ENCODE measurements at places on chromosomes 3 and 15.

- peak; percentile 70 for DNase-seq
Measured at GRCh38 chr3:57048052-57048671, 12.3 kb upstream of the SPATA12 start.

DNA sequence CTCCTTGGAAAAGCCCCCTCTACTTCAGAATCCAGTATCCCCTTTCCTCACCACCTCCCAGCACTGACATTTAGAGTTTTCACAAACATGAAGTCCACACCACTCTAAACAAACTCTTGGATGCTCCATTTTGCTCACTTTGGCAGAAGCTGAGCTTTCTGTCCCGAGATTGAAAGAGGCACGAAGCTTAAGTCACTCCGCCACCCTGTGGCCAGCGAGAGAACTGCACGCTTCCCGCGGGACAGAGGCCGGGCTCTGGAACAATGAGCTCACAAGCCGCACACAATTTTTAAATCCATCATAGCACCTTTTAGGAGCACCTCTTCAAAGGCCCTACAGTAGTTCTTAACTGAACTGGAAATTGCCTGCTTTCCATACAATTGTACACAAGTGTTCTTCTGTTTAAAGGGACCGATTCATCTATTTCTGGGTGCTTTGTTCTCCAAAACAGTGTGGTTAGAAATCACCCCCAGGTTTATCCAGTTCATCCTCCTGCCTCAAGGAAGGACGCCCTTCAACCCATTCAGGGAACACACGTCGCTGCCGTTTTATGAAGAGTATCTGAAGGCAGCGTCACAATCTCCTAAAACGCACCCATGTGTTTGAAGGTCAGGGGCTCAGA, 226.1 kb downstream of the VPS13C start:
- peak; percentile 82 for DNase-seq

GRCh38 chr15:92809880-92810361, 90.2 kb upstream of the CHD2 start:
- DNase-seq = peak; percentile 56

DNA sequence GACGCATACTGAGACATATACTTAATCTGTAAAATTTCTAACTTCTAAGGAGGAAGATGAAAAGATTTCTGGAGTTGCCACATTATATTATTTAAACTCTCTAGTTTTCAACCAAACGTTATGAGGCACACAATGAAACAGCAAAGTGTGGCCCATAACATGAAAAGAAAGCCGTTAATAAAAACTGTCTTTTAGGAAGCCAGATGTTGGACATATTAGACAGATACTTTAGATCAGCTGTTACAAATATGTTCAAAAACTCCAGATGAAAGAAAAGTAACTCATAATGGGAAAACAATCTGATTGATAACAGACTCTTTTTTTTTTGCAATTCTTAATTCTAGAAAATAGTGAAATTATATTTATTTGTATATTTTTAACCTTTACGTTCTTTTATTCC, 34.3 kb downstream of the ADAMTSL3 start:
- DNase-seq = no peak

DNA sequence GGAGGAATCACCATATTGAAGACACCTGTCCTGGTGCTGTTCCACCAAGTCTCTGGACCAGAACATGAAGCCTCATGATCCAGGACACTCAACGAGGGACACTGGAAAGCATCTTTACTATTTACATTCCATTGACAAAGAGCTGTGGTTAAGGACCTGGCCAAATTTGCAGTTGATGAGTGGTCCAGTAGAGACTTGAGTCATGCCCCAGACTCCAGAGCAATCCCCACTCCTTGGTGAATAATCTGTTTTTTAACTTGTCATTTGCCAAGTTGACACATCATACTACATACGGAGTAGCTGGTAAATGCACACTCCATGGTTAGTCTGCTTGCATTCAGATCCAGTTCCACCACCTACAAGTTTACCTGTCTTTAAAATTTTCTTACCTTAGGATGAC, 1.2 kb upstream of the COL6A6 start:
- peak; percentile 71 for DNase-seq

DNA sequence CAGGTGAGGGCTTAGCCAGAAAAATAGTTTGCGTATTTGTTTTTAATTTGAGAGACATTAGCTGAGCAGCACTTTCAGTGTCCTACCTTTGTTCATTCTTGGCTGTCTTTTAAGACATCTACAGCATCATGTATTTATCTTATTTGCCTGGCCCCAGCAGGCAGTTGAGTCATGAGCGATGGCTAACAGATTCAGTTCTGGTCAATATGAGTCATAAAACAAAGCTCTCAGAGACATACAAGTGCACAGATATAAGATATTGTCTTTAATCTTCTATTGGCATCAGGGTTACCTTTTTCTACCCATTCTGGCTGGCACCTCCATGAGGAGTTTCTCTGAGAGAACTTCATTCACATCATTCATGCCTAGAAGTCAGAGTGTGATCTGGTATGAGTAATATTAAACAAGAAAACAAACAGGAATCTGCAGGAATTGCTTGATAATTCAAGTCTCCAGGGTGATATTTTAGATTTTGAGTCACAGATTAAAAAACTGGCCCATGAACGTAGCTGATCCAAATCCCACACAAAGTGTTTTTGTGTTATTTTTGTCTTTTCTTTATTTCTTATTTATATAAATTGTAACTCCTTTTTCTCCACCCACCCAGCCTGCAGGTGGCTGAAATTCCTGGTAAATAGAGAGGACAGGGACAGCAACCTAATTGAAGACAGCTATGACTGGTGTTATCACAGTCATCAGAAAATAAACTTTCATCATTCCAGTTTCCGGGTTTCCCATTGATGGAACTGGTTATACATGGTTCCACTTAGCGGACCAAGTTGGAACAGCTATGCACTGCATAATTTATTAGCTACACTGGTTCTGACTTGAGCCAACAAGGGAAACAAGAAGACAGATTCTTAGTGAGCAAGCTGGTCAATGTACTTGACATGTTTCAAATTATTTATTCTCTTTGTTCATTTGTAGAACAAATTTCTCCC, 47.3 kb downstream of the PLSCR2 start:
- DNase-seq = peak; percentile 76

- peak; percentile 74 for DNase-seq
Measured at GRCh38 chr15:75565062-75565970, 13.8 kb downstream of the PTPN9 start.

DNA sequence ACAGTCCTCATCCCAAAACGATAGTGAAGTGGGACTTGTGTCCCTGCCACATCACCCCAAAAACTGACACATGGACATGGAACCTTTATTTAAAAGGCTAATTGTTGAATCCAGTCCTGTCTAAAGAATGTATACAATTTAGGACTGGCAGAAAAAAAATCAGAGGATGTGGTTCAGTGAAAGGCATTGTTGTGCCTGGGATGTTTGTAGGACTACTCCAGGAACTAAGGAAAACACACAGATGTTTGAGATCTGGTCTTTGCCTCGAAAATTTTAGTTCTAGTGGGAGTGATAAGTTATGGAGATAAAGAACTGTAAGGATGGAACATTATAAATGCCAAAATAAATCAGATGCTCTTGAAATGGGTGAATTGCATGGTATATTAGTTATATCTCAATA, 27.2 kb downstream of the VGLL4 start:
- no peak for DNase-seq

DNA sequence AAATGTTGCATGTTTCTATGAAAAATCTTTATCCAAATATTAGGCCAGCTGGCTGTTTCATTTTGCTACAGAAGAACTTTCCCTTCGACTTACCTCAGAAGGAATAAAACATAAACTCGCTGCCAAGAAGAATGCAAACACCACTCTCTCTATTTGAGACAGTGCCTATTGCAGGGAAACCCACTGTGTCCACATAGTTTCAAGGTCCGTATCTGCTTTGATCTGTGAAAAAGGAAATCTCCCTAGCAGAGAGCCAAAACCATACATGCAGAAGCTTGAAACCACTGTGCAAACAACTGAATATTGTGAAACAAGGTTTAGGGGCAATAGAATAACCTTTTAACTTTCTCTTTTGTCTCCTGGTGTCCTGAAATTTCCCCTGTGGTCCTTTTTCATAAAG, 35.0 kb upstream of the CAPN7 start:
- DNase-seq = no peak

DNA sequence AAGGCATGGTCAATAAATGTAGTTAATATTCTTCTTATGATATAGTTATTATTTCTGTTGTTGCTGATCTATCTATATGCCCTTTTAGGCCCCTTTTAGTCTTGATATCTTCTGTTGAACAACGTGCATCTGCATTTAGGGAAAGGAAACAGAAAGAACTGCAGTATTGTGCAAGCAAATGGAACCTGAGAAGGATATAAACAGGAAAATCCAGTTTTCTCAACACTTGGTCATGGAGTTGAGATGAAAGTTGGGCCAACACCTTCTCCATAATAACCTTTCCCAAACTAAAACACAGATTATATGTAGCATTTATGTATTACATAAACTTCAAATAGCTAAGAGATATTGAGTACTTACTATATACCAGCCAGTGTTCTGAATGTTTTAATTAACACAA, 179.7 kb downstream of the ADAMTS9 start:
- no peak for DNase-seq

GRCh38 chr15:33722005-33722672, 246.2 kb upstream of the CHRM5 start:
- peak; percentile 83 for DNase-seq

- DNase-seq = peak; percentile 61
Measured at GRCh38 chr3:25468866-25469319, 40.8 kb downstream of the RARB start.

DNA sequence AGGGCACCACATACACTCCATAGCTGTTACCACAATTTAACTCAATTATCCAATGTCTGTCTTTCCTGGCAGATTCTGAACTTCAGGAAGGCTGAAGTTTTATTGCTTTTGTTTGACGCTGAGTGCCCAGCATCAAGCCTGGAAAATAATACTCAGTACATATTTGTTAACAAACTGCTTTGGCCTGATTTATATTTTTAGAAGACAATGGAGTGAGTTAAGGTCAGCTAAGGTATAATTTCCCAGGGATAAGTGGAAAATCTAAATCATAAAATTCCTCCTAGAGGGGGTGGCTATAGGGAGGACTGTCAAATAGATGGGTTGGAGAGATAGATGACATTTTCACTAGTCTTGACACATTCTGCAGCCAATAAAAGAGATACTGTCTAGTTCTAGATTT, 659.4 kb upstream of the ADAMTS9 start:
- no peak for DNase-seq

DNA sequence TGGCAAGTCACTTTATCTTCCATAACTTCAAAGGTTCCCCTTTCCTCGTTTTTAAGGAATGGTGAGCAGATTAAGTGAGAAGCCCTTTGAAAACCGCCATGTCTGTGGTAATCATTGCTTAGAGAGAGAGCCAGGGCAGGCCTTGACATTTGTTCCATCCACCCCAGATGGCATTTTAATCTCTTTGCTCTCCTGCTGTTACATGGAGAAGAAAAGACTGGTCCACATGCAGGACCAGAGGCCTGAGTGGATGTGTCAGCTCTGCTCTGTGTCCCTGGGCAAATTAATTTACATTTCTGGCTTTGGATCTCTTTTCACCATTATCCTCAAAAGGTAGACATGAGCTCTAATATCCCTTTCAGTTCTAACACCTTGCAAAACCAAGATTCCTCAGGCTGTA, 157.3 kb upstream of the LPP start:
- no peak for DNase-seq

DNA sequence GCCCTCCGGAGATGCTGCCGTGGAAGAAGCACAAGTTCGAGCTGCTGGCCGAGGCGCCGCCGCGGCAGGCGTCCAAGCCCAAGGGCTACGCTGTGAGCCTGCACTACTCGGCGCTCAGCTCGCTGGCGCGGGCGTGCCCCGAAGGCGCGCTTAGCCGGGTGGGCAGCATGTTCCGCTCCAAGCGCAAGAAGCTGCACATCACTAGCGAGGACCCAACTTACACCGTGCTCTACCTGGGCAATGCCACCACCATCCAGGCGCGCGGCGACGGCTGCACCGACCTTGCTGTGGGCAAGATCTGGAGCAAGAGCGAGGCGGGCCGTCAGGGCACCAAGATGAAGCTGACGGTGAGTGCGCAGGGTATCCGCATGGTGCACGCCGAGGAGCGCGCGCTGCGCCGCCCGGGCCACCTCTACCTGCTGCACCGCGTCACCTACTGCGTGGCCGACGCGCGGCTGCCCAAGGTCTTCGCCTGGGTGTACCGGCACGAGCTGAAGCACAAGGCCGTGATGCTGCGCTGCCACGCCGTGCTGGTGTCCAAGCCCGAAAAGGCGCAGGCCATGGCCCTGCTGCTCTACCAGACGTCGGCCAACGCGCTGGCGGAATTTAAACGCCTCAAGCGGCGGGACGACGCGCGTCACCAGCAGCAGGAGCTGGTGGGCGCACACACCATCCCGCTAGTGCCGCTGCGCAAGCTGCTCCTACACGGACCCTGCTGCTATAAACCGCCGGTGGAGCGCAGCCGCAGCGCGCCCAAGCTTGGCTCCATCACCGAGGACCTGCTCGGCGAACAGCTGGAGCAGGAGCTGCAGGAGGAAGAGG, 1.3 kb downstream of the FAM43A start:
- DNase-seq = peak; percentile 76

- DNase-seq = peak; percentile 52
Measured at GRCh38 chr15:42737529-42738328, 801 bp upstream of the CDAN1 start.

DNA sequence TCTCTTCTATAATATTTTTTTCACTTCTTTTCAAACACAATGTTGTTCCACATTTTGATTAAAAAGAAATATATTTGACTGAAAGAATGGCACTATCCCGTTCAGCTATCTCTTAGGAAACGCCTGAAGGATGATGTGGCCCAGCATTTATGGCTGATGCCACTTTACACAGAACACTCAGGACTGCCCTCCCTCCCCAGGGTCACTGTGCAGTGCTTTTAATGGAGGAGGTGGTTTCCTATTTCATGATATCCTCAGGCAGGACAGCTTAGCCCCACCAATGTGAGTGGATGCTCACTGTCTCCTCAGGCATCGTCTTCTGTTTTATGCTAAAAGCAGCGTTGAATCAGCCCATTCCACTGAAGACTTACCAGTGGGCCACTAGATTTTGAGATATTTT, 135.9 kb downstream of the KCNAB1 start:
- DNase-seq = no peak

DNA sequence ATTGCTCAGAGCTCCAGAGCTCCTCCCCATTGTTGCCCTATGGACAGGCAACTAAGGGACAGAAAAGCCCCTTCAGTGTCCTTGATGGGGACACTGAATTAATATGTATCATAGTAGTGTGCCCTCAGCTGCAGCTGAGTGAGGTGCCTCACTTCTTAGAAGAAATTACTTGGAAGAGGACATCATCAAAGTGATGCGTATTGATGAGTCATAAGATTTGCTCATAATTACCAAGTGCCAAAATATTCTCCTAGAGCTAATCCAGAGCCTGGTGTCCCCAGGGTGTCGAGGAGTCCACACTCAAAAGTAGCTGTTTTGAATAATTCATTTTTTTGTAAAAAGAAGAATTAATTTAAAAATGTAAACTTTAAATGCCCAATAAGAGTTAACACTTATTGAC, 200.7 kb upstream of the SEMA6D start:
- DNase-seq = peak; percentile 78

DNA sequence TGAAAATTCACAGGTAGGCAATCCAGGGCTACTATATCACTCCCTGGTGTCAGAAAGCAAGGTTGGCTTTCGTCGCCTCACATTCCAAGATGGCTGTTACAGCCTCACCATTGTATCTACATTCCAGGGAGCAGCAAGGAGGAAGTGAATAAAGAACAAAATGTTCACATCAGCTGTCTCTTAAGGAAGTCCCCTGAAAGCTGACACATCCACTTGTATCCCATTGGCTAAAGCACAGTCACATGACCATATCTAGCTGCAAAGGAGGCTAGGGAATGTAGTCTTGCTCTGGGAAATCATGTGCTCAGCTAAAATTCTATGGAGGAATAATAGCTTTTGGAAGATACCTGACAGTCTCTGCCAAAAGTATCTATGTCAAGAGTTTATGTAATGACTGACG, 12.8 kb upstream of the GATA2 start:
- DNase-seq = peak; percentile 13

GRCh38 chr3:73557986-73558726, 66.6 kb downstream of the PDZRN3 start:
- peak; percentile 53 for DNase-seq
